Psoas muscle (tissue), 8 donors: ENCODE measurements at places on chromosomes 11 and 22. TPM values are rescaled to one million over a fixed set of nuclear protein-coding genes. Genes with fewer than 3 reads are reported as not detected.

NRIP3 gene
- 0.09 TPM for total RNA-seq

TENM4 gene
- 0.71 TPM for total RNA-seq

KLHDC7B gene
- total RNA-seq, result 0.11 TPM

TRIM22 gene
- 12.4 TPM for total RNA-seq

- no peak for DNase-seq
Observed at GRCh38 chr11:110818032-110818687, 105.9 kb upstream of the ARHGAP20 start.

- DNase-seq, result no peak
Observed at GRCh38 chr11:74019860-74020259, 11.0 kb upstream of the UCP3 start.

- no peak for DNase-seq
Observed at GRCh38 chr22:40385036-40385782, 14.8 kb downstream of the SGSM3 start.

DNA sequence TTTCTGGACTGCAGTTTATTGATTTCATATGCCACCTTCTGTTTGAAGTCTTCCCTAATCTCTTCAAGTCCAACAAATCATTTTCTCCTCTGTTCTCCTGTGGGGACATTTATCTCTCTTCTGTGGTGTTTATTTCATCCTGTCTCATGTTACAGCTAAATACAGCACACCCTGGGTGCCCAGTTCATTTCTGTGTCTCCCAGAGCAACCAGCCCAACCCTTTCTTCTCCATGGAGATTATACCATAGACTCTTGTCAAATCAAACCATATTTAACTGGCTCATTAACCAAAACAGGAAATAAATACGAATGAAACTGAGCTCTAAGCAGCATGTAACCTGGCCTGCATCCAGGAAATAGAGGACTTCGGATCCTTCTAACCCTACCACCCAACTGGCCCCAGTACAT, at the start of gene MS4A8:
TSS of gene MS4A8 (plus strand) at position 329 of the 408 bp plus-strand sequence. CDS start 1,249 bp downstream, outside the sequence.
- no peak for DNase-seq
